ENCODE measurements at places on chromosomes 16 and 17. TPM values are rescaled to one million over a fixed set of nuclear protein-coding genes. Genes with fewer than 3 reads are reported as not detected.

Gene ADAMTS18
- total RNA-seq, result not detected

Gene KRTAP2-2
- total RNA-seq, result not detected

Gene CDH11
- total RNA-seq, result 66.0 TPM

Gene CA7
- not detected for total RNA-seq

Gene SALL1
- 0.04 TPM for total RNA-seq

Gene NAT9
- total RNA-seq, result 19.5 TPM

Gene KRTAP4-1
- total RNA-seq, result not detected

Gene ARHGAP27
- 18.7 TPM for total RNA-seq

Gene TBX6
- 0.19 TPM for total RNA-seq

Gene AOC3
- total RNA-seq, result 0.08 TPM

Gene KRT27
- total RNA-seq, result not detected

Gene LRRC75A
- not detected for total RNA-seq

Gene IGFALS
- not detected for total RNA-seq

Gene SLC43A2
- 14.0 TPM for total RNA-seq

Gene ERBB2
- 27.6 TPM for total RNA-seq

Gene TBX21
- total RNA-seq, result not detected

Gene PHAF1
- 8.4 TPM for total RNA-seq

Gene TMEM106A
- 1.5 TPM for total RNA-seq
